ENCODE measurements at places on chromosomes 4 and X.

GRCh38 chr4:41394481-41394894 is 137.8 kb downstream of the UCHL1 start:
- no peak for DNase-seq

- no peak for DNase-seq
Observed at GRCh38 chrX:106952538-106952937, 32.3 kb downstream of the CLDN2 start.

GRCh38 chrX:44462850-44463249 is 79.8 kb downstream of the FUNDC1 start:
- DNase-seq: no peak

DNA sequence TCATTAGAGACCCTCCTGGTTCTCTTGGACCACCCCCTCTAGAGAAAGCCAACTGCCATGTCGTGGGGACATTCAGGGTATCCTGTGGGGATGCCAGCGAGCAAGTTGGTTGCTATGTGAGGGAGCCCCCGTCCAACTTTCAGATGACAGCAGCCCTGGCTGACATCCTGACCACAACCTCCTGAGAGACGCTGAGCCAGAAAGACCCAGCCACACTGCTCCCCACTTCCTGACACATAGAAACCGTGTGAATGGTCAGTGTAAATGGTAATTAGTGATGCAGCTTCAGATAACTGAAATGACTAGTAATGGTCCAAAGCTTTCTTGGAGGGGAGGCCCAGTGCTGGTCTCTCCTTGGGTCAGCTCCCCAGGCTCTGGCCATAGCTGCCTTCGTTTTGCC is 10.8 kb downstream of the CLCN4 start:
- no peak for DNase-seq

DNA sequence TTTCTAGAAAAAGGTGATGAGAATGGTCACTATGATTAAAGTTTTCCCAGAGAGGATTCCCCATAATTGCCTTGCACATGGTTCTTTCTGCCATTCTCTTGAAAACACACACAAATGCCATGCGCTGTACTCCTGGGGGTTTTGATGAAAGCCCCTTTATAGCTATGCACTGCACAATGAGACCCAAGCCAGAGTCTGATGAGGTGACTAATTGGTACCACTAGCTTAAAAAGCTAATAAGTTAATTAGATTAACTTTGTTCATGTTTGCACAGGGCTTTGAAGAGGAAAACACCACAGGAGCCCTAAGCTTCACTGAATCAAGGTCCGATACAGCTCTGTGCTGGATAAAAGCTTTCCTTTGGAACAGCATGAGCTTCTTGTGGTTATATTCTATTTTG is 132.2 kb downstream of the NKX6-1 start:
- peak; percentile 2 for DNase-seq

- peak; percentile 7 for DNase-seq
Observed at GRCh38 chr4:20641976-20642375, 58.3 kb upstream of the PACRGL start.

DNA sequence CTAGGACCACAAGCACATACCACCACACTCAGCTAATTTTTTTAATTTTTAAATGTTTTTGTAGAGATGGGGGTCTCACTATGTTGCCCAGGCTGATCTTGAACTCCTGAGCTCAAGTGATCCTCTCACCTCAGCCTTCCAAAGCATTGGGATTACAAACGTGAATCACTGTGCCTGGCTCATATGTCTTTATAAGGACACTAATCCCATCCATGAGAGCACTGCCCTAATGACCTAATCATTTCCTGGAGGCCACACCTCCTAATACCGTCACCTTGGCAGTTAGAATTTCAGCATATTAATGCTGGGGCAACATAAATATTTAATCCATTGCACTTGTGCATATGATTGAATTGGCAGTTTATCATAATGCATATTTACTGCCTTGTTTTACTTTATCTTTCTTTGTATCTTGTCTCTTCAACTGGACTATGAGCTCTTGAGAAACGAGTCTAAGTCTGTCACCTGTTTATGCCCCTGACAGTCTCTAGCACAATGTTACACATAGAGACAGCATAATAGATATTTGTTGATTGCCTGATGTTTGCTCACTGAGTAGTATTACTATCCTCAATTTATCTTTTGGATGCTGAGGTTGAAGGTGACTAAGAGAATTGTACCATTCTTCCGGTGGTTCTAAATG is 172.0 kb downstream of the AASDH start:
- peak; percentile 37 for DNase-seq

DNA sequence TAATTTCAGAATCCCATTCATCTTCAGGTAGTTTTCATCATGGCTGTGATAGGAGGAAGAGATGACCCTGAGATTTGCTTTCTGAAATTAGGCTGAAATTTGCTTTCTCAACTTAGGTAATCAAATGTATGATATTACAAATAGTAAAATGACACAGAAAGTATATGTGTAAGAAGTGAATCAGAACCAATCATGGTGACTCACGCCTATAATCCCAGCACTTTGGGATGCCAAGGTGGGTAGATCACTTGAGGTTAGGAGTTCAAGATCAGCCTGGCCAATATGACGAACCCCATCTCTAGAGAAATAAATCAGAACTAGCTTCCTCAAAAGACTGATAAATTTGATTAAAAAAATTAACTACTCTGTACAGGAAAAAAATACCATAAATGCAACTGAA is 555.4 kb downstream of the STPG2 start:
- no peak for DNase-seq

- DNase-seq: no peak
Observed at GRCh38 chr4:113256946-113257345, 207.5 kb downstream of the ANK2 start.

DNA sequence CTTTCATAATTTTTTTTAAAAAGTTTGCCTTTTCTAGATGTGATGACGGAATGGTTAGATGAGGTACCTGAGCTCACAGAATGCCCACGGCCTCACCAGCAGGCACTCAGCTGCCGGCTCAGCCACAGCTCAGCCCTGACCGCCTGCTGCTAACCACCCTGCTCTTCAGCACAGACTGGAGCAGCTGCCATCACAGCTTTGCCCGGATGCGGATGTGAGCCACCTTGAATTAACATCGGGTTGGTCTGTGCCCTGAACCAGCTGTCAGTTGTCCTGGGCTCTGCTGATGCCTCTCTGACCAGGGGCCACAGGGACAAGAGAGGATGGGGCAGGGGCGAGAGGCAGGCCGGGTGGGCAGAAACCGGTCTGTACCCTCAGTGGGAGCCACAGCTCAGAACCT is 93.3 kb downstream of the HMX1 start:
- DNase-seq: peak; percentile 70

DNA sequence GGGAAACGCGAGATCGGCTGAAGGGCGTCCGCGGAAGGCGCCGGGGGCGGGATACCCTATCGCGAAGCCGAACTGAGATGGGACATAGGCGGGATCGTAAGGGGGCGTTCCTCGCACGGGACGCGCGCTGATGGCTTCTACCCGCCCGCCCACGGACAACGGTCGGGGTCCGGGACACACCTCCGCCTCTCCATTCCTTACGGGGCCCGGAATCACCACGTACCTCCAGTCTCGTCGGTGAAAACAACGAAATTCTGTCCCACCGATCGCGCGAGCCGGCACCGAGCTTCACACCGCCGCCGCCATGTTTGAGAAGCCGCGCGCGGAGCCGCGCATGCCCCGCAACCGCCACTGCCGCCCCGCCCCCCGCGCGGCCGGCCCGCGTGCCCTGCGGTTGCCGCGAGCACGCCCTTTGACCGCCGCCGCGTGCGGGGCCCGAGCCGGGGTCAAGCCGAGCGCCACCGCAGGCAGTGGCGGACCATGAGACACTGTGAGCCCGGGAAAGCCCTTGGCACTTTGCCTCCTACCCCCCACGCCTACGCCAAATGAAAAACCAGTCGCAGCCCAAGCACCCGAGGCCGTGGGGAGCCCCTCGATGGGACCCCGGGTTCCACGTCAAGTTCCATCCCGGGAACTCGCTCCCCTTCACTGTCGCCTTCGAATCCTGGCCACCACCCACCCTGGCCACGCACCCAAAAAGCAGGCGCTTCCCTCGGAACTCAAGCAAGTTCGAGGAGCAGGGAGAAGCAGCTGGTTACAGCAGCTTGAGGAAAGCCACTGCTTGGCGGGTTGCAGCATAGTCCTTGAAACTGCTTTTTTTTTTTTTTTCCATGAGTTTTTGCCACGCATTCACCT is at the start of gene SCML2:
Gene SCML2 (minus strand): TSS at position 320 of the 855 bp plus-strand sequence. CDS start 20,617 bp downstream, outside the sequence.
- peak; percentile 63 for DNase-seq

DNA sequence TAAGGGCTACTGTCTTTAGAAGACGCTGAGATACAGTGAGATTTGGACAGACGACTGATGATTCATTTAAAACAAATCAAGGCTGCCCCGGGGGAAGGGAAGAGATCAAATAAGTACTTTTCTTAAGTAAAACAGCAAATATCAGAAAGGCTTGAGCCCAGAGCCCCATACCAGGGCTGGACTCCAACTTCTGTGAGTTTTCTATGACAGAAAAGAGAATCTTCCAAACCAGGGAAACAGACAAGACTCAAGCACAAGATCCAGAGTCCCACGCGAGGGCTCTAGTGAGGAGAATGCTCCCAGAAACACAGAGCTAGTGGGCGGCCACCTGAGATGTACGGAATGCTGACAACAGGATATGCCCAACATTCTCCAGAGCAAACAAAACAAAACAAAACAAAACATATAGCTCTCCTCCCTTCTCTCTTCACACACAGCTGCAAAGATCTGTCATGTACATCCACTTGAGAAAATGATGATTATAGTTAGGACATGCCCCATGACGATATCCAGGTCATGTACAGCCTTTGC is 13.1 kb downstream of the ACSL1 start:
- DNase-seq: no peak

Data from NCI-H69 (cell line).